A172 (cell line): ENCODE measurements at places on chromosomes 5 and 9.

DNA sequence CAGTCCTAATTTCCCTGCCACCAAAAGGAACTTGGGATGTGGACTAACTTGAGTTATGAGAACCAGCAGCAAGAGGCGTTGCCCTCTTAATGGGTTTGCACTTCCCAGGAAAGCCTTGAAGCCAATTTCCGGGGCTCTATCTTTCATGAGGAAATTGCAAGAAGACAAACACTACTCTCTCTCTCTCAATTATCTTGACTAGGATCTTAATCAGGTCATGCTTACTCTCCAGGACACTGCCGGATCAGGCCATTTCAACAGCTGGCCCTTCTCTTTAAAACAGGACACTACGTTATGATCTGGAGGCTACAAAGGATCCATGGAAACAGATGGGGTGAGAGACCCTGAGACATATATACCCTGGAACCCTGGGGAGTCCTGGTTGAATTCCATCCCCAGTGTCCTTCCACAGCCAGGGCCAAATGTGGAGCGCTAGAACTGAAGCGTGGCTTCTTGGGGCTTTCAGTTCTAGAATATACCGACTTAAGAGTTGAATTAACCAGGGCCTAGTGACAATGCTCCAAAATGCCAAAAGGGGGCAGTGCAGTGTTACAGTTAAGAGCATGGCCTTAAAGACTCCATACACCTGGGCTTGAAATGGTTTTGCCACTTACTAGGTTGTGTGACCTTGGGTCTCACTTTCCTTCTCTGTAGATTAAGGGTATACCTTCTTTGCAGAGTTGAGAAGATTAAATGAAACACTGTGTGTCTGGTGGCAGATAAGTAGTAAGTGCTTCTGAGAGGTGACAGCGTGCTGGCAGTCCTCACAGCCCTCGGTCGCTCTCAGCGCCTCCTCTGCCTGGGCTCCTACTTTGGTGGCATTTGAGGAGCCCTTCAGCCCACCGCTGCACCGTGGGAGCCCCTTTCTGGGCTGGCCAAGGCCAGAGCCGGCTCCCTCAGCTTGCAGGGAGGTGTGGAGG lies 21.1 kb downstream of the FAM219A start:
- DNase-seq = peak; percentile 62

DNA sequence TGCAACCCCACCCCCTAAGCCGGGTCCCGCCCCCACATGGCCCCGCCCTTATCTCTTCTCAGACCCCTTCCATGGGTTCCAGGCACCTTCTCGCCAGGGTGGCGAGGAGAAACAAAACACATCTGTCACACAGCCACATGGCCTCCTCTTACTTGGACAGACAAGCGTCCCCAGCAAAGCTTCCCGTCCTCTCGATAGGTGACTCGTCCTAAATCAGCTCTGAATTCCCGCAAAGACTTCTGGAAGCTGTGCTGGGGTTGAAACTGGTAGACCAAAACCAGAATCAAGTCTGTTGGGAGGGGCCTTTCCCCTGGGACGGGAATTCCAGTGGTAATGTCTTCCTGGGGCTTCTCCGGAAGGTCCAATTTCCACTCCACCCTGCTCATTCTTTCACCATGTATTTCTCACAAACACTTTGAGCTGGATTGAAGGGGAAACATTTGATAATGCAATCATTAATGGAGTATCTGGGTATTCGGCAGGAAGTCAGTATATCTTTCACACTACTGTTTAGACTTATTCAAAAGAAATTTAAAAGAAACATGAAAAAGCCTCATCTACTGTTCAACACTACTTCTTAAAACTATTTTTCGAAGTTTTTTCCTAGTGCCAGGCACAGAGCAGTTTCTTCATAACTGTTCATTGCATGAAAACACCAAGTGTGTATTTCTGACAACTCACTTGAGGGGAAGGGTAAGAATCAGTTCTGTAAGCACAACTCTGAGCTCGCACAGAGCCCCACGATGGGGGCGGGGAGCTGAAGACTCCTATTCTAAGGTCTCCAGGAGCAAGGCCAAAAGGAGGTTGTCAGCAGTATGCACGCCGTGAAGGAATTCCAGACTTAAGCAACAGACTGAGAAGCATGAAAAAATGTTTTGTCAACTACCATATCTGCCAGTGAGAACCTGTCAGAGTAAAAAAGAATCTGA lies 644 bp upstream of the CTNNAL1 start:
- no peak for DNase-seq

- no peak for DNase-seq
These were observed 409.5 kb upstream of the ITGA1 start for GRCh38 chr5:52378237-52378636.

DNA sequence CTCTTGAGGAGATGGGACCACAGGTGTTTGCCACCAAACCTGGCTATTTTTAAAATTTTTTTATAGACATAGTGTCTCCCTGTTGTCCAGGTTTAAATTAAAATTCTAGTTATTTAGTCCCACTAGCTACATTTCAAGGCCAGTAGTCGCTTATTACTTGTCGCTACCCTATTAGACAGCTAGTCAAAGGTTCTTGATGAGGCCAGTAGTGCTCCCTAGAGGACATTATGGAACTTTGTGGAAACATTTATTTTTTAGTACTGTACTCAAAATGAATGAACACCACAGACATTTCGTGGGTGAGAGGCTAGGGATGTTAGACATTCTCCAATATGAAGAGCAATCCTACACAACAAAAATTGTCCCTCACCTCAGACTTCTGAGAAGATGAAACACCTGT lies 14.4 kb upstream of the GRXCR2 start:
- DNase-seq = no peak

GRCh38 chr5:176161431-176161830 lies 76.8 kb upstream of the SIMC1 start:
- no peak for DNase-seq

- no peak for DNase-seq
These were observed 163.6 kb downstream of the DOCK8 start for GRCh38 chr9:378263-378662.

DNA sequence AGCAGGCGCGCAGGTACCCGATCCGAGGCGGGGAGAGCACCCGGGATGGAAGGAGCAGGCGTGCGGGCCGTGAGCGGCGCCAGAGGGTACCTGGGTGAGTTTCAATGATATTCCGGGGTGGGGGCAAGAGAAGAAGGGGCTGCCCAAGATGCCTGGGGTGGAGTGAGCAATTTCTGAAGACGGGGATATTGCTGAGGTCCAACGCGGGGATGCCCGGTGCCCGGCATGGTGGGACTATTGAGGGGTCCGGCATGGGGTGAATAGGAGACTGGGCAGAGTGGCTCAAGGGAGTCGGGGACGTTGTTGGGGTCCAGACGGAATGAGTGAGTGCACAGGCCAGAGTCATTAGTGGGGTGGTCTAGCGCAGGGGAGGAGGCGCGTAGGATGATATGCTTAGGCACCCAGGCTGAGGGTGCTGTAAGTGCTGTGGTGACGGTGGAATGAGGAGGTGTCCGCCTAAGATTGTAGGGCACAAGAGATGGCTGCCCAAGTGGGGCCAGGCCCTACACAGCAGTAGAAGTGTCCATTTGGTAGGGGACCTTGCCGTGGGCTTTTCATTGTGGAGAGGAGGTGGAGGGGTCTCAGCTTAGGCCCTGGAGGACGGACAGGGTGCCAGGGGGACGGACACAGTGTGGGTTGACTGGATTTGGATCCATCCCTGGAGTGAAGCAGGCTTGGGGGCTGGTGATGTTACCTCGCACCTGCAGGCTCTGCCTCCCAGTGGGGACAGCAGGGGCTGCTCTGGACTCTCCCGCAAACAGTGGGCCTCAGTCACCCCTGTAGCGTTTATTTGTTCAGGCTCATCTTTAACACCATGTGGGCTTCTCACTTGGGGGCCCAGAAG lies 719 bp downstream of the MIGA2 start:
- DNase-seq = no peak

GRCh38 chr5:64214132-64214531 lies 48.5 kb downstream of the RNF180 start:
- DNase-seq = no peak

DNA sequence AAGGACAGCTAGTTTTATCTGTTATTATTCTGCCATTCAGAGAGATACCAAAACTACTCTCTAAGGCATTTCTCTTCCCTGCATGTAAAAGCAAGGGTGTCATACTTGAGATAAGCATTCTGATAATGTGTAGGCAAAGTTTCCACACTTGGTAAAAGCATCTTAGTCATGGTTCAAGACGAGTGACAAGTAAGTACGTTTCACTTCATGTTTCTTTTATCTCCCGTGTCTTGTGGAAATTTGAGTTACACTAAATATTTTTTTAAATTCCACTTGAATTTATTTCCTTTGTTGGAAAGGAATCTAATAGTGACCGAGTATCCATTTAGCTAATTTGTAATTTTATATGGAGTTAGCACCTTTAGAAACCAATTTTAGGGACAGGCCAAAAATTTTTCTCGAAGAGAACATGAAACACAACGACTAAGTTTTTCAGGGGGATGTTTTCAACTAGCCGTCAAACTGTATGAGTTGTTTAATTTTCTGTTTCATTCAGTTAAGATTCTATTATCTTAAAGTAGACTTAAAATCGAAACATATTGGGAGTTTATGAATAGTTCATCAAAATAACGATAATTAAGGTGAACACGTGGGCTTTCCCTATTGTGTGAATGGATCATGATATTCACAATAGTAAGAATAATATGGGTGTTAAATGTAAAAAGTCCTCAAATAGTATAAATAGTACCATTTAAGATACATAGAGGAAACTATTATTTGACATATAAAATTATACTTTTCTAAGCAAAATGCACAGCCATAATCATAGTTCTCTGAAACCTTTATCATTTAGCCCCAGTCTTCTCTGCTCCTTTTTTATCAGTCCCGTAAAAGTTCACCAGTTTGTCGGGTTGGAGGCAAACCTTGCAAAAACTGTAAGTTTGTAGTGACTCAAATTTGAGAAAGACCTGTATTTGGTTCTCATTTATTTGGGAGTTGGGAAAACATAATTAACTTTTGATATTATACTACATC lies 1.6 kb downstream of the RFESD start:
- DNase-seq = peak; percentile 61

DNA sequence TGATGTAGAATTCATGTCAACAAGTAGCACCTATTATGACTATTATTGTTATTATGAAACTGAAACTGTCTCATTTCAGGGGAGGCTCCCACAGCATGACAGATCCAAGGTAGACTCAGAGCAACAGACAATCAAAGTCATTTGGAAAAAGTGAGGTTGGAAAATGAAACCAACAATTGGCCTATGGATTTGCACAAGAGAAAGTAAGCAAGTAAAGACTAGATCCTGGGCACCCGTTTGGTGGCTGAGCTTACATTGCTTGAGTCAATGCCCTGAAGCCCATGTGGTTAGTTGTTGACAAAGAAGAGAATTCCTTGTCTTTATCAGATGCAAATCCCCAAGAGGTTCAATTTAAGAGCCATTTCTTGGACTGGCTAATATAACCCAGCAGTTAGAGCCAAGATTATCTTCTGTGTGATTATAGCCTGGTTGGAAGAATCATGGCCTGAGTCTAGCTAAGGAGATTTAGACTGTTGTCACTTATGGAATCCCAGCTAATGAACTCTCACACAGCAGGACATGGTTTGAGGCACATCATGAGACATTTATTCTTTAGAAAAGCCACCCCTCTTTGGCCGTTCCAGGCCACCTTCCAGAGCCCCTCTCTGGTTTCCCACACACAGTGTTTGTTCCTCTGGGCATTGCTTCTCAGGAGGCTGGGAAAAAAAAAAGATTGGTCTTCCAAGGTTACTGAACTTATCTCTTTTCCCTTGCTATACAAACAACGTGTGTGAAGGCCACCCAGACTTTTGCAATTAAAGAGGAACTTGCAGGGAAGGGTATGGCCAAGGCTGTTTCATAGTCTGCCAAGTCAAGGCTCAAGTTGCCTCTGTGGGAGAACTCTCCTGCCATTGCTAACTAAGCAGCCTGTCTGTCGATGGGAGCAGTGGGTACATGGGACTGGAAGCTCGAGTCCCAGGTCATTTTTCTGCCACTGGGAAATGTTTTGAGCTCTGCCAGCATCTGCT lies 399.5 kb downstream of the ENC1 start:
- no peak for DNase-seq

GRCh38 chr9:27353474-27354229 lies 56.7 kb upstream of the EQTN start:
- DNase-seq = no peak

DNA sequence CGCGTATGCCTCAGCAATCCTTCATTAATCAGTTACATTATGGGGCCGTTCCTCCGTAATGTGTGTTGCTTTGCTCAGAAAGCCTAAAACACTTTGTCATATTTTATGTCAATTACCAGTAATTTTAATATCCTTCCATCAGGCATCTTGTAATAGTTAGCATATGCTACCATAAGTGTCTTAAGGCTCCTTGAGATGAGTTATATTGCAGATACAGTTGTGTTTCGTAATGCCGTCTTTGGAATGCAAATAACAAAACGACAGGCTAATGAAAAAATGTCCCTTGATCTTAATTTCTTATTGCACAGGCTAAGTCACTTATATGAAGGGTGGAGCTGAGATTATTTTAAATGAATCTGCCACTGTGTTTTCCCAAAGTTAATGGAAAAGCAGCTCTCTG lies 50.5 kb downstream of the TBCA start:
- no peak for DNase-seq

DNA sequence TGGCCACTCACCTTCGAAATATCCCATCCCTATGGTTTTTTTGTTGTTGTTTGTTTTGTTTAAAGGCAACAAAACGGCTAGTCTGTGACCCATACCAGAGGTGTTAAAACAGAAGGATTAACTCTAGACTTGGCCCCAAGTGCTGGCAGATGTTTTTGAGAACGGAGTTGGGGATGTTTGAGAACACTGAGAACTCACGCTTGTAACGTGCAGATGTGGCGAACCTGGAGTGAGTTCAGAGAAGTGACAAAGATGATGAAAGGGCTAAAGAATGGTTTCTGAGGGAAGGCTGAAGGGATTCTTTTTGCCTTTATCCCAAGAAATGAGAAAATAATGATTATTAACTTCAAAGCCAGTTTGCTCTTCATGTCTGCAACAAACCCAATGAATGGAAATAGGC lies 286.5 kb downstream of the ZNF608 start:
- no peak for DNase-seq

DNA sequence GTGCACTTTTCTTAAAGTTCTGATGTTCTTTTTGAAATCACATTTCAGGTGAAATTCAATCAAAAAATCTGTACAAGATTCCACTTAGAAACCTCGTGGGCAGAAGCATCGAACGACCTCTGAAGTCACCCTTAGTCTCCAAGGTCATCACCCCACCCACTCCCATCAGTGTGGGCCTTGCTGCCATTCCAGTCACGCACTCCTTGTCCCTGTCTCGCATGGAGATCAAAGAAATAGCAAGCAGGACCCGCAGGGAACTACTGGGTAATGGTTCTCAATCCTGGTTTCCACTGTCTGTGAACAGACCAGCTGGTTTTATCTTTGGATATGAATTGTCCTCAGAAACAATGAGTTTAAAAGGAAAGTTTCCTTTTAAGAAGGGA lies 8.1 kb upstream of the SLC2A8 start:
- no peak for DNase-seq

DNA sequence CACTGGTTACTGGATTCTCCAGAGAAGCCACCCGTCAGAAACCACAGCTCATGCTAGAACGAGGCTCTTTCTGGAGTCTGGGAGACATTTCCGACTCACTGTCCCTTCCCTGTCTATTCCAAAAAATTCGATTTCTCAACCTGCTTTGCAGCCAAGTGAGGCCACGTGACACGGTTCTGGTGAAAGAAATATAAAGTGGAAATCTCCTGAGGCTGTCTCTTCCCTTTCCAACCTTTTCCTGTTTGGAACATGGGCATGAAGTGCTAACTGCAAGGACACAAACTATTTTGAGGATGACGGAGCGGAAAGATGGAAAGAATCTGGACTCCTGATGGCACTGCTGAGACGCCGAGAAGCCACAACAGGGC lies 6.1 kb upstream of the PTGS1 start:
- no peak for DNase-seq

- no peak for DNase-seq
These were observed 1.6 kb downstream of the SREK1IP1 start for GRCh38 chr5:64766941-64767340.

GRCh38 chr5:178430186-178431062 lies 159.8 kb downstream of the COL23A1 start:
- no peak for DNase-seq
